NCI-H1105 (cell line): ENCODE measurements at places on chromosomes 16 and 17.

- no peak for DNase-seq
Measured at GRCh38 chr17:63191610-63192009, 225.6 kb downstream of the TANC2 start.

- no peak for DNase-seq
Measured at GRCh38 chr17:75684924-75685323, 17.8 kb downstream of the SAP30BP start.

DNA sequence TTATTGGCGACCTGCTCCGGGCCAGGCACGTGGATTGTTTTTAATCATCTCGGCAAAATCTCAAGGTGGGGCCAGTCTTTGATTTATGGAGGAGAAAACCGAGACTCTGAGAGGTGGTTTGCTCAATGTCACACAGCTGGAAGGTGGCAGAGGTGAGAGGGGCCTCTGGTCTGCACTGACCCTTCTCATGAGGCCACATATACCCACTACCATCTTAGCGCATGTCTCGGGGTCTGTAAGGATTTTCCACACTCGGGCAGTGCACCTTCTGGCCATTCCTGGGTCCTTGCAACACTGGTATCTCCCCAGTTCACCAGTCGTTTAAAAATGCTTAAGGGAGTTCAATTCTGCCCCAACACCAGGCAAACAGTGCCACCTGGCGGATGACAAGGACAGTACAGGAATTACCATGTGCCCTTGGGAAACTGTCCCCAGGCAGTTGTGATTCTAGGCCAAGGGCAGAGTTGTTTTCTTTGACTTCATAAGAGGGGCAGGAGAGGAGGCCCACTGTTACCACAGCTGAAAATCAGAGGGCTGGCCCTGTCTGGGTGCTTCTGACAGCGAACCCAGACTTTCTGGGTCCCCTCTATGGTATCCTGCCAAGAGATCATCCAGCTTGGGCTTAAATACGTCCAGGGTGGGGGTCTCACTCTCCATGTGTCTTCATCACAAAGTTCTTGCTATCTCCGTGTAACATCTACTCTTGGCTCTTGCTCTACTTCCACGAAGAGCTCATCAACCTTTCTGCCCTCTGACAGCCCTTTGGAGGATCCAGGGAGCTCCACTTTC lies 39.4 kb upstream of the RAI1 start:
- peak; percentile 72 for DNase-seq

- DNase-seq: no peak
Measured at GRCh38 chr16:19717314-19717713, 713 bp downstream of the KNOP1 start.

- DNase-seq: no peak
Measured at GRCh38 chr16:85971902-85972638, 73.1 kb downstream of the IRF8 start.
